ENCODE measurements at places on chromosomes 3 and 15.

DNA sequence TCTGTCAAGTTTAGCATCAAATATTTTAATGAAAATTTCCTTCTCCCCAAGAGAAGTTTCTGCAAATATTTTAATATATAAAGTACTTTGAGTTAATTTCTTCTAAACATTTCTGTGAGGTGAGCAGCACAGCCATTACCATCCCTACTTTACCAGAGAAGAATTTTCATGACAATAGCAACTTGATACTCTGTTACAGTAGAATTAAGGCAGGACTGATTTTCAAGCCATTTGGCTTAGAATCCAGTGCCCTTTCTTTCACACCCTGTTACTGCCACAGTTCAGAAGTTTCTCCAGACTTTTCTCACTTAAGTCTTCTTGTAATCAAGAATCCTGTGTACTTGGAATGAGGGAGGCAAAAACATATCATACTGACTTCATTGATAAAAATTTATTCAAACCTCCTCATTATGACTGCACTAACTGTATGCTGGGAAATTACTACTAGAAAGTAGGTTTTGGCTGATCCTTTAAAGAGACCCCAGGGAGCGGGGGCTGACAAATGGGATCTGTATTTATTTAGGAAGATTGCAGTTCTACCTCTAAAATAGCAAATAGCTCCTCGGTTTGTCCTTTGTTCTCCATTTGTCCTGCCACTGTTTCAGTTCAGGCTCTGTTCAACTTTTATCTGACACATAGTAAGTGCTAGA, 557.0 kb upstream of the SGO1 start:
- DNase-seq, result no peak

DNA sequence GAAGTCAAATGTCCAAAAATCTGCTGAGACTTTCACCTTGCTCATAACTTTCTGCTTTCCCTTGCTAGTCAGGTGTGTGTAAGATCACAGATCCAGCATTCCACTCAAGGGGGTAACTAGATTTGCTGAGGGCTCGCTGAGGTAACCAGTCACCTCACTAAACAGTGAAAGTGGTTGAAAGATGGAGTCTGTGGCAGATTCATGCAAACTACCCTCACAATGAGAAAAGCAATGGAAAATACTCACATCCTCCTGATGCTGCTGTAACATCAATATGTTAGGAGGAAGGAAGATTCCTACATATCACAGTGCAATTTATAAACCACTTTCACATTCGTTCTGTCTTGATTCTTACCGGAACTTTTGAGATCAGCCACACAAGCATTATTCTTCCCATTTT, 174.3 kb upstream of the BCL6 start:
- DNase-seq, result no peak

DNA sequence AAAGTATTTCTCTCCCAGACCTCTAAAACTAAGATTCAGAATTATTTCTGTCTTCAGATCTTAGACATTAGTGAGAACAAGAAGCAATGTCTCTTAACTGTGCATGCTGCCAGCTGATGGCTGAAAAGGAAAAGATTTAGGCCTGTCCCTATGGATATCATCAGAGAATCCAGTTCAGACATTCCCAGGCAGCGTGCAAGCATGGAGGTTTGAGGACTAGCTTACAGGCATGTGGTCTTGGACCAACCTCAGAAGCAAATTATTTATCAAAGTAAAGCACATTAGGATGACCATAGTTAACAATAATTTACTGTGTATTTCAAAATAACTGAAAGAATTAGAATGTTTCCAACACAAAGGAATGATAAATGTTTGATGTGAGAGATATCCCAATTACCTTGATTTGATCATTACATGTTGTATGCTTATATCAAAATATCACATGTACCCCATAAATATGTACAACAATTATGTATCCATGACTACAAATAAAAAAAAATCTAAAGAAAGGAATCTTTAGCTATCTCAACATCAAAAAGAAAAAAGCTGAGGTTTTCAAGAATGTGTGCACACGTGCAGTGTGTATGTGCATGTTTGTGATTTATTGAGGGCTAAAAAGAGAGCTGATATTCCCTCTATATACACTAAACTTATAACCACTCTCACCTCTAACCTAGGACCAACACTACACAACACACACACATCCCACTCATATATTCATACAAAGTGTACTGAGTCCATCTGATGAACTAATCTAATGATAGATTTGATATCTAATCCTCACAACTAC, 108.9 kb upstream of the THBS1 start:
- no peak for DNase-seq

- no peak for DNase-seq
Observed at GRCh38 chr3:184489268-184489841, 72.2 kb upstream of the EPHB3 start.

DNA sequence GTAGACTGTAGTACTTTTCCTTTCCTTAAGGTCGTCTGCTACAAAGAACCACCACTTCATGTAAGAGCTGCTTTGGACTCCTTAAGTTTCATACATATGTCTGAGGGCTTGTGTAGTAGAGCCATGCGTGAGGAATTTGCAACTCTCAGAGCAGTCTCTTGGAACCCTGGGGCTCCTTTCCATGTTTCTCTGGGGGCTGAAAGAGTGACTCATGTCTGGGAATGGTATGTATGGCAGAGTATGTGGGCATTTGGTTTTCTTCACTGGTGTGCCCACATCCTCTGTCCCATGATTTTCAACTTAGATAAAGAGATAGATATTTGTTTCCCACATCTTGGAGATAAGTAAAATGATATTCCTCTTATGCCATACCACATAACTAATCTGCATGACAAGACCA, 20.6 kb upstream of the RBM5 start:
- DNase-seq, result no peak

- DNase-seq, result no peak
Observed at GRCh38 chr3:14602804-14603644, 48.5 kb upstream of the CCDC174 start.
